ENCODE measurements at places on chromosomes 7 and 10.

DNA sequence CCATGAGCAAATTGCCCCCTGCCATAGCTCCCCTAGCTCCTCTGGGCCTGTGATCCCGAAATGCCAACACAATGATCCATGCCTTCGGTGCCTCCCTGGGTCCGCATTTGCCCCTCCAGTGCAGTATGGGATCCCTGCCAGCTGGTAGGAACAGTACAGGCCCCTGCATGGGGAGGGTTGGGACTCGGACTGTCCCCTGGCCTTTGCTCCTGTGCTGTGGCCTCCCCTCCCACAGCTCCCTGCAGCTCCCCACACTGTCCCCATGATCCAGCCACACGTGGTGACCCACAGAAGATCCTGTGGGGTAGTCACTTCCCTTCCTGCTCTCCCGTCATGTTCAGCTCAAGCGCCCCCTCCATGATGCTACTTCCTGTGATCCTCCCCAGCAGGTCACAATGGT, 140.3 kb downstream of the MAPK8 start:
- DNase-seq: no peak

DNA sequence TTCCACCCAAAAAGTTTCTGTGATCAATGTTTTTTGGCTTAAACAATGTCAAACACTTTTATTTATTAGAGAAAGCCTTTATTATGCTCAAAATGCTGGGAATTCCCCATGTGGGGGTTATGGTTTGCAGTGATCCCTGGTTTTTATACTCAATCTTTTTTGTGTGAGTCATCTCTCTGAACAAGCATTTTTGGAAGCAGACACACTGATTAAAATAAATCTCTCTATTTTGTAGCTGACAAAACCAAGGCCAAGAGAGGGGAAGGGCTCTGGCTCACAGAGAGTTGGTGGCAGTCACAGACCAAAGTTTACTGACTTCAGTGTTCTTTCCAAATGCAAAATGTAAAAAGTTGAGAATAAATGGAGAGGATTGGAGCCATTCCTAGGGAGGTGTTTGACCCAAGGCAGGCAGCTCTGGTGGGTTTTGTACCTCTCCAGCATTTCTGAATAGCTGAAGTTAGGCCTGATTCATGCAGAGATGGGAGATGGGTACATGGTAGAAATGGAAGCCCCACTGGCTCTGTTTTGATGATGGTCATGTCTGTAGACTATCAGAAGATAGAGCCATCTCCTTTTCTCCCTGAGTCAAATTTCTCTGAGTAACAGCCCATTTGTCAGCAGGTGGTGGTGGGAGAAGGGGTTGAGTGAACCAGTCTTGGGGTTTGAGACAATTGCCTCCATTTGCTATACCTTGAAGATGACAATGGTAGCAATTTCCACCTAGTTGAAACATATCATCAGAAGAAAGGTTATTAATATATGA, 45.4 kb upstream of the NAMPT start:
- no peak for DNase-seq

- DNase-seq: no peak
Measured at GRCh38 chr7:70520611-70521010, 611.3 kb upstream of the GALNT17 start.

- no peak for DNase-seq
Measured at GRCh38 chr7:101747879-101748345, 69.5 kb upstream of the CUX1 start.

DNA sequence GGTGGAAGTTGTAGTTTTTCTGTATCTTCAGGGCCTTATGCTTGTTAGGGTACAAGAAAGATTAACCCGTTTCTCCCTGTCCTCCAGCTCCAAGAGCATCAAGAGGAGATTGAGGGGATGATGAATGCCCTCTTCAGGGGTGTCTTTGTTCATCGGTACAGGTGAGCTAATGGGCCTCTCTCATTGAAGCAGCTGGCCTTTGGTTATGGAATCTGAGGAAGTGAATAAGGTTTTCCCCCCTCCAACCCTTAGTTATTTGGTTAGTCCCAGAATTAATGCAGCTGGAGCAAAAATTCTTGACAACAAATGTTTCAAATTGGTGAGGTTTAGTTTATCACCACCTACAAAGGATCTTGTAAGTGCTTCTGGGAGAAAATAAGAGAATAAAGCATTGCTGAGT, 17.5 kb downstream of the STAG3 start:
- DNase-seq: no peak

- DNase-seq: no peak
Measured at GRCh38 chr7:26987338-26987737, 108.5 kb downstream of the HOXA1 start.
